ENCODE measurements at places on chromosomes 6 and 20.

GRCh38 chr6:89034586-89035251 is 45.8 kb upstream of the PNRC1 start:
- no peak for DNase-seq

GRCh38 chr6:37699887-37700619 is 2.4 kb upstream of the MDGA1 start:
- DNase-seq, result no peak

- no peak for DNase-seq
Measured at GRCh38 chr6:109867970-109868358, 110.1 kb upstream of the GPR6 start.

DNA sequence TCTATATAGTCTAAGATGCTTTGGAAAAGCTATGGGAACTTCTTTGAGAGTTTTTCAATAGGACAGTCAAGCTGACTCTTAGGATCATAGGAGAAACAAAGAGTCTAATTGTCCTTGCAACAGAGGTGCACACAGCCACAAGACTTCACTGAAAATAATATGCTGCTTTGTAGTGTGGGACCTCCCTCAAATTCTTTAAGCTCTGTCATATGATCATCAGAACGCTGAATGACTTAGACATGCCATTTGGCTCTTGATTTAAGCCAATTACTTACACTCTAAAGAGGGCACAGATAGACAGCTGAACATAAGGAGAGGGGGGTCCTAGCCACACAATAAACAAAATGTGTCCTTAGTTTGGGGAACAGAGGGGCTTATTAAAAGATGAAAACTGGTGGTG is 818.7 kb upstream of the GJE1 start:
- DNase-seq, result no peak

DNA sequence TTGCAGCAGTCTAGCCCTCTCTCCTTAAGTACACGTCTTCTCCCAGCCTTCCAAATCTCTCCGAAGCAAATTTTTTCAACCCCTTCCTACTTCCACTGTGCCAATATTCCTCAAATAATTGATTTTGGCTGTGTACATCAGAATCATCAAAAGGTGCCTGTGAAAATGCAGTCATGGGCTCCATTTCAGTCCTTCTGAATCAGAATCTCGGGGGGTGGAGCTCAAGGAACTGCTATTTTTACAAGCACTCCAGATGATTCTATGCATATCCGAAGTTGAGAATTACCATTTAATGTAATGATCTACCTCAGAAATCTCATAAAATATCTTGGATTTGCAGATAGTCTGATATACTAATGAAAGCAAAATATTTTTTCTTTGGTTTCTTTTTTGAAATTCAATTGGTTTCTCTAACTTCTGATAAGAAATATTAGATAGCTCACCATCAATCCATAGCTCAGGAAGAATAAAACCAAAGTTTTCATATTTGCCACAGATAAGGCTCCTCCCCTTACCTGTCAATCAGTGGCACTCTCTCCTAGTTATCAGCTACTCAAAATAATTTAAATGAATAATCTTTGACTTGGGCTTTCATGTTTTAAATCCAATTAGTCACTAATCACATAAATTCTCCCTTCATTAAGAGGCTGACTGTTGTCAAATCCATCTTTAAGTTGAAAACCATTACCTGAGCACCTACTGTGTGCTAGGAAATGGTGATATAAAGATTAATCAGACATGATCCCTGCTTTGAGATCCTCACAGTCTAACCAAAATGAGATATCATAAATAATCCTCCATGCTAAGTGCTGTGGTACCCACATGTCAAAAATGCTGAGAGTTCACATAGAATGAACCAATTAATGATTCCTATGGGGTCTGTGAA is 36.4 kb upstream of the STXBP5 start:
- no peak for DNase-seq

DNA sequence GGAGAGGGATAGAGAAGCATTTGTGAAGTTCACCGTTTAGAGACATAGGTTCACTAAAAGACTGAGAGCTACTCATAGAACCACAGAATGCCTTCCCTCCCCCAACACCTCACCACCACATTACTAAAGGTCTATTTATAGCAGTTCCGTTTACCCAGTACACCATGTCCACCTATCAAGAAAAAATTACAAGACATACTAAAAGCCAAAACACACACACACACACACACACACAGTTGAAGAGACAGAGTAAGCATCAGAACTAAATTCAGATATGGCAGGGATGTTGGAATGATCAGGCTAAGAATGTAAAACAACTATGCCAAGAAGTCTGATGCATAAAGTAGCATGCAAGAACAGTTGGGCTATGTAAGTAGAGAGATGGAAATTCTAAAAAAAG is 52.3 kb downstream of the SLC22A3 start:
- no peak for DNase-seq

DNA sequence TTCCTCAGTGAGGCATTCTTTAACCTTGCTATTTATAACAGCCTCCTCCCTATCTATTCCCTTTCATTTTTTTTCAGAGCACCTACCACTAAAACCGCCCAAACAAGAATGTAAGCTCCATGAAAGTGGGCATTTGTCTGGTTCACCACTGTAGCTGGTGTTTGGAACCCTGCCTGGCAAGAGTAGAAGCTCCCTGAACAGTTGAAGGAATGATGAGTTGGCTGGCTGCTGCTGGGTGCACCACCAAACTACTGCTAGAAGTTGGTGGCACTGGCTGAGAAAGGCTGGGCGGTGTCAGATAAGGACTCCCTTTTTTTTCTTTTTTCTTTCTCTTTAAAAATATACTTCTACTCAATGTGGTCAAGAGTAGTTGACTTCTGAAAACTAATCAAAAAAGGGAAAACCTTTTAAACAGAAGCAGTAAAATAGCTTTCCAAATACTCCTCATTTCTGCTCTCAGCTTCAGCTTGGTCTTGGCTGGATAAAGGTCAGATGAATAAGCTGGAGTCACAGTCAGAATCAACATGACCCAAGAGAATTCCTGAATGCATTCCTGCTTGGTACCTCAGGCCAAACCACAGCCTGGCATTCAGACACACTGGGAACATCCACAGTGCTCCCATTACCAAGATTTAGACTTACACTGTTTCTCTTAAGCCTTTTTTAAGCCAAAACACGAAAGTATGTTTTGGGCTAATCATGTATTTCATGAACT is 38.0 kb downstream of the RTN4IP1 start:
- DNase-seq, result no peak

DNA sequence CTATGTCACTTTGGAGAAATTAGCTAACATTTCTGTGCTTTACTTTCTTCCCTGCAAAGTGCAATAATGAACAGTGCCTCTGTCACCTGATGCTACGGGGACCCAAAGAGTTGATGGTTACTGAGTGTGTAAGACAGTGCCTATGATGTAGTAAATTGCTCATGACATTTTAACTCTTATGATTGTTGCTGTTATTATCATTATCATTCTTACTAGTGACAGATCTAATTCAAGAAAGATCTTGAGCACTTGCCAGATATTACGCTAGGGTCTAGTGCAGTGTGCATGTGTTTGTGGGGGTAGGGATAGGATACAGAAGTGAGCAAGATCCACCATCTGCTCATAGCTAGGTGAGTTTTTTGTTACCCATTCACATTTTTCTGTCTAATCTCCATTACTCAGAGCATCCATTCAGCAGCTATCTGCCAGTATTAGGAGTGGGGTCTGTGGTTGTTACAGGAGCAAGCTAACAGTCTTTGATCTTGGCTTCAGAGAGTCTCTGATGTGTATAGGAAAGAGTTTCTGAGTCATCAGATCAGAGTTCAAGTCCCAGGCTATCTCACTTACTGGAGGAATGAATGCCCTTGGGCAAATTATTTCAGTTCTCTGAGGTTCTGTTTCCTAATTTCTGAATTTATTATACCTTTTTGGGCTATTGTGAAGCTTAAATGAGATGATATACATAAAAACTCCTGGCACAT is 33.1 kb upstream of the DAAM2 start:
- no peak for DNase-seq

GRCh38 chr6:16982807-16983206 is 119.0 kb upstream of the STMND1 start:
- DNase-seq, result no peak

- no peak for DNase-seq
Measured at GRCh38 chr20:33853507-33853813, 42.3 kb downstream of the CHMP4B start.

DNA sequence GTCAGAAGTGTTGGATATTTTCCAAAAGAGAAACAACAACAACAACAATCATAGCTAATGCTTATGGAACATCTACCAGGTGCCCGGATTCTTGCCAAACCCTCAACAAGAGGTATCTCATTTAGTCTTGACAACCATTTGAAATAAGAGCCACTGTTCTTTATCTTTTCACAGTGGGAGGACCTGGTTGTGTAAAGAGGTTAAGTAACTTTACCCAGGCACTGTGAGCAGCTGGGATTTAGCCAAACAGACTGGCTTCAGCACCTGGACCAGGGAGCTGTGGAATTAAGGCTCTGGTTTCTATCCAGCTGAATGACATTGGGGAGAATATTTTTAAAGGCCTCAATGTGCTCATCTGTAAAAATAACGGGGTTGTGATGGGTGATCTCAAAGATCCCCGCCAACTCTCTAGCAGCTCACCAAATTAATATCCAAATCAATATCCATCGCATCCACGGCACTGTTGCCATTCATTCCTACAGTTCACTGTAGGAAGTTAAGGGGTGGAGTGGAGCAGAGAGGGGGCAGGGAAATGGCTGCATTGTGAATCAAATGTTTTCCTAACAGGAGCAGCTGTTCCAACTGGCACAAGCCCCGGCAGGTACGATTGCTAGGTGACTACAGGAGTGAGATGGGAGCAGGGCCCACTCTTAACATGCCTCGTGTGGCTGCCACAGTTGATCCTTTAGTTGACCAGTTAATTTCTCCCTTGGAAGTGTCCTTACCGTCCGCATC is 61.8 kb downstream of the GCNT2 start:
- no peak for DNase-seq

DNA sequence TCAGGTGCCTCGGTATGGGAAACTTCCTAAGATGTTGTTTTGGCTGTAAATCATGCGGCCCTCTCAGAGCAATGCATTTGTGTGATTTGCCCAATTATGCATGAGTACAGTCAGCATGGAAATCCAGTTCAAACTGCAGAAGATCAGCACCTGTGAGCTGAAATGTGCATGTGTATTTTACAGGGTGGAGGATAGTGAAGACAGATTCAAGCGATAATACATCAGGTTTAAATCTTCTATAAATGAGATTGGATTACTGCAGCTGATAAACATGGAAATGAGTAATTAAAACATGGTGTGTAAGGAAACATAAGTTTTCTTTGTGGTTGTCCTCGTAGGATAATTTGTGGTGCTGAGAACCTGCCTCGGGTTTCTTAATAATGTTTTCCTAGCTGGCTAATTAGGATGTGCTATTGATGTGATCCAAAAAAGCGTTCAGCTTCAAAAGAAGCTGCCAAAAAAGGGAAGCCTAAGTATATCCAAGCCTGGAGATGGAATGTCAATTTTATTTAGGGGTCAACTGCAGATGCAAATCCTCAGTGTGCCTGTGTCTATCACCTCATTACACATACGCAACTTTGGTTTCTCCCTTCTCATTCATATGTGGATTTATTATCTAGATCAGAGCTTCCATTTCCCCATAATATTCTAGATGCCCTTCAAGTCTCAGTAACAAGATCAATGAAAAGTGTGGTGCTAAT is 117.1 kb upstream of the CCDC28A start:
- no peak for DNase-seq

DNA sequence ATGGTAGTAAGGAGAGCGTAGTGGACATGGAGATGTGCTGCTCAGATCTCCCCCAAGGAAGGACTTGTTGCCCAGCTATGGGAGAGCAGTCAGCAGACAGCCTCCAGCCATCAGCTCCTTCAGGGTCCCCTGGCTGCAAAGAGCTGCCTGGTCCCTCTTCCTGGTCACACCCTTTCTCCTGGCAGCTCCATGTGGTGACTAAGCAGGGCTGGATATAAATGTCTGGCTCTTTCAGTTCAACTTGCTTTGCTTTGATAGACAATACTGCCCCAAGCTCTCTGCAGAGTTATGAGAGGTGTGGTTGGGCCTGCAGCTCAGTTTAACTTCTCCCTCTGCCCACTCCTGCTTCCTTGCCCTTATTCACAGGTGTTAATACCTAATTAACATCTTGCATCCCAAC is 64.1 kb upstream of the DDR1 start:
- DNase-seq, result peak; percentile 72

- peak; percentile 19 for DNase-seq
Measured at GRCh38 chr20:5056801-5057599, 55.7 kb upstream of the SLC23A2 start.

- DNase-seq, result peak; percentile 48
Measured at GRCh38 chr6:167840526-167841179, 13.9 kb downstream of the AFDN start.

DNA sequence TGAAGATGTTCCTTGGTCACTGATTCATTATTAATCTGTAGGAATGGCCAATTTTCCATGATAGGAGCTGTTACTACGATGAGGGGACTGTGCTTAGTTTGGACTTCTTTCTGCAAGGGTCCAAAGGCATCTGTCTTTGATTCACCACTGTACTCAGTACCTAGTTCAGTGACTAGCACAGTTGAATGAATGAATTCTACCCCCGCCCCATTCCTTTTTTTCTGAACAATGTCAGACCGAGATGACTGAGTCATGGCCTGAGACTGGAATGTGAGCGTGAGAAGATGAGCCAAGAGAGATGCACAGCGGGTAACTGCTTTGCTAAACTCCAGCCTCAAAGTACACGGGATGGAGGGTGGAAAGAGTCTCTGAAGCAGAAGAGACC is 419 bp upstream of the SNHG17 start:
- DNase-seq, result peak; percentile 77

DNA sequence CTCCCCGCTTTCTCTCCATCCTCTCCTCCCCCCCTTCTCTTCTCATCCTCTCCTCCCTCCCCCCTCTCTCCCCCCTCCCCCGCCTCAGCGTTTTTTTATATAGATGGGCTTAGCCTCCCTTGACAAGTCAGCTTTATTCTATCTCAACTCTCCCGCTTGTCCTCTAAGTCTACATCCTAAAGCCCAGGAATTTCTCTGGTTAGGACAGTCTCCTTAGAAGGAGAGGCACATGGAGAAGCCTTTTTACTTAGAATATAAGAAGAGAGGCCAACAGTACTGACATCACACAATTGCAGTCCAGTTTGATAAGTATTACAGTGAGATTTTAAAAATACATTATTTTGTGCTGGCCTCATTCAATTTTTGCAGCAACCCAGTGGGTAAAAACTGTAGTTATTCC is 83.5 kb downstream of the LYRM2 start:
- no peak for DNase-seq

DNA sequence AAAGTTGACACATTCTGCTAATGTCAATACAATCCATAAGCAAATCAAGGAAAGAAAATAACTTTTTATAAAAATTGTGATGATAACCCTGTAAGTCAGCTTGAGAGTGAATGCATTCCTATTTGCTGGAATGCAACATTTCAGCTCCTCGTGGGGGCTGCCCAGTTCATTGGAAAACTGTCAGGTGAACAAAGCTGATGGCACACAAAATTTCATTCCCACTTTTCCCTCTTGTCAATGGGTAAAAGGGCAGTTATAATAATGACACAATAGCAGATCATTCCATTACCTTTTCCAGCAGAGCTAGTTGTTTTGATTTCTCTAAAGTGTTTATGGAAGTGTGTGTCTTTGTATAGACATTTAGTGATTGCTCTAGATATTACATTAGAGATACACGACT is 1124.6 kb upstream of the MAP3K7 start:
- DNase-seq, result no peak
